ENCODE measurements at places on chromosomes 16 and 17. TPM values are rescaled to one million over a fixed set of nuclear protein-coding genes. Genes with fewer than 3 reads are reported as not detected.

Gene HSD17B2
- 1.8 TPM for total RNA-seq

Gene MAP3K3
- 28.3 TPM for total RNA-seq

Gene NRN1L
- total RNA-seq, result 0.79 TPM

Gene CIBAR2
- not detected for total RNA-seq

Gene TM4SF5
- not detected for total RNA-seq

Gene RPS15A
- 1,211 TPM for total RNA-seq

Gene TEKT5
- not detected for total RNA-seq

Gene SPAG7
- total RNA-seq, result 68.7 TPM

Gene KRT12
- total RNA-seq, result not detected

Gene TBC1D3E
- total RNA-seq, result not detected

Gene ATP2C2
- not detected for total RNA-seq

Gene RHBDL1
- total RNA-seq, result 1.2 TPM

Gene ACE
- 0.39 TPM for total RNA-seq

Gene KRTAP4-4
- not detected for total RNA-seq

Gene MYL11
- total RNA-seq, result not detected

Gene KRTAP4-11
- not detected for total RNA-seq

Gene RFWD3
- total RNA-seq, result 22.2 TPM

Gene TP53TG3C
- not detected for total RNA-seq

Gene ADAM11
- 6.3 TPM for total RNA-seq

Gene RAB34
- 195 TPM for total RNA-seq

Gene USB1
- total RNA-seq, result 15.7 TPM

Gene CA7
- not detected for total RNA-seq

Gene TIGD7
- 6.7 TPM for total RNA-seq

Gene JPT2
- 98.6 TPM for total RNA-seq

Gene NPIPB12
- total RNA-seq, result 12.0 TPM

Gene METTL2A
- 11.8 TPM for total RNA-seq

Gene EPOP
- total RNA-seq, result 6.2 TPM

Gene SLC52A1
- 0.33 TPM for total RNA-seq

Gene CTRB1
- total RNA-seq, result not detected

Gene METTL26
- 86.0 TPM for total RNA-seq

Gene GPR139
- not detected for total RNA-seq

Gene PAQR4
- 6.3 TPM for total RNA-seq

Gene KRT15
- 1.7 TPM for total RNA-seq

Gene RANBP10
- total RNA-seq, result 4.6 TPM

Gene SPNS2
- 1.5 TPM for total RNA-seq

Gene KRT28
- not detected for total RNA-seq

Gene TRPV2
- 0.79 TPM for total RNA-seq

Gene SUMO2
- total RNA-seq, result 119 TPM

Gene CHTF8
- 103 TPM for total RNA-seq

Gene SLC46A1
- 7.4 TPM for total RNA-seq

Gene HS3ST4
- not detected for total RNA-seq

Gene SLC13A2
- not detected for total RNA-seq

Gene NPIPB6
- 3.1 TPM for total RNA-seq

Gene ACSM5
- not detected for total RNA-seq

Gene TEKT3
- total RNA-seq, result not detected

Gene CCL7
- total RNA-seq, result not detected

Gene FGF11
- total RNA-seq, result 2.1 TPM

Gene ZKSCAN2
- 5.9 TPM for total RNA-seq

Gene SDK2
- not detected for total RNA-seq

Gene ZP2
- total RNA-seq, result not detected

Gene TPSD1
- total RNA-seq, result not detected

All from placental epithelial cell (primary cell).